ENCODE measurements at places on chromosomes 2 and 18.

- no peak for DNase-seq
Measured at GRCh38 chr2:20913491-20913890, 90.6 kb upstream of the LDAH start.

DNA sequence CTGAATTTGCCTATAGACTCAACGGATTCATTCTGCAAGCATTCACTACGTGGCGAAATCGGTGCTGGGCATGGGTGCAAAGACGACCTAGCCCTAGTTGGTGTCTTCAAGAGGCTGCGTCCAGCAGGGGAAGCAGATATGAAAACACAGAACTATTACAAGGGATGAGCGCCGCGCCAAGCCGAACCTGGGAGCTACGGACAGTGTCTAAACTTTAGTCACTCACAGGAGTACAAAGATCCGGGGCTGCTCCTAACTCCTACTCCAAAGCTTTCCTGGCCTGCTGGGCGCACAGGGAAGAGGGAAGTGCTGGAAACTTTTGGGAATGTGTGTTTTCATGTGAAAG, 732 bp upstream of the ANXA4 start:
- peak; percentile 27 for DNase-seq

GRCh38 chr18:60022671-60023276, 123.0 kb downstream of the PMAIP1 start:
- DNase-seq, result no peak

DNA sequence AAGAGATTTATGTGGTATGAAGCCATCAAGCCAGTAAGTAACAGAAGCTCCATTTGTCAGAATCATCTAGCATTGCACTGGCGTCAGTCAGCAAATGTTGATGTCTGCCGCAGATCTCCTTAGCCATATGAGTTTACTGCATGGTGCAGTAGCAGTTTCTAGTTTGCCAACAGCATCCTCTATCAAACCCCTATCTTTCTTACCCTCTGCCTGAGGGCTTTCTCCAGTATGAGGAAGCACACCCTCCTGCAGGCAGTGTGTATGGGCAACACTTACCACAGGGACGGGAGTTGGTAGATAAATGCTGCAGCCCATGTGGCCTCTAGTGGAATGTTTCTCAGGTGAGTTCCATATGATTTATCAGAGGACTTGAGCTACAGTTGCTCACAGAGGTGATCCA, 63.7 kb downstream of the EFEMP1 start:
- no peak for DNase-seq

DNA sequence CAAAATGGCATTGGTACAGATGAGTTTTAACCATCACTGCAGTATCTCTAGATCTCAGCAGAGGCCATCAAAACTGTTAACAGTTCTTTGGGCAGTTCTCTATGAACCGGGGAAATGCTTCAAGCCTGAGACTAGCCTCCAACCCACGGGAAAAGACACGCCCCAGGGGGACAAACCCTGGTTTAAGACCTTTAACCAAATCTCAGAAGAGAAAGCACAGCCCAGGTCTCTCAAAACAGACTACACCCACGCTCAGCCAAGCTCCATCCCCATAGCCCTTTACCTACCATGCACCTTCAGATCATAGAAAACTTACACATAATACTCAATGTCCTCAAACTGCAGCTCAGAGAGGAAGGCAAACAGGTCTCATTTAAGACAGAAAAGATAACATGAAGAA, 78.3 kb downstream of the TMEM163 start:
- no peak for DNase-seq

DNA sequence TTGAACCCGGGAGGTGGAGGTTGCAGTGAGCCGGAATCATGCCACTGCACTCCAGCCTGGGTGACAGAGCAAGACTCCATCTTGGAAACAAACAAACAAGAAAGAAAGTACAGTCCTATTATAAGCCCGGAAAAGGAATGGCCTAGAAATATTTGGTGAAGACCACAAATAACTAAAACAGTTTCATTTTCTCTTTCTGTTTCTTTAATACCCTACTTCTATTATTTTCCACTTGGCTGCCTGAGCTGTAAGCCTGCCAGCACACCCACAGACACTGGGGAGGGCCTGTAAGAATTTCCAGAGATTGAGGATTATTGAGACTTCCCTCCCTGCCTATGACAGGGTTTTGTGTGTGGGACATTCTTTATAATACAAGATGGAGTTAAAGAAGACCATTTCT, 188.0 kb upstream of the DCC start:
- no peak for DNase-seq

DNA sequence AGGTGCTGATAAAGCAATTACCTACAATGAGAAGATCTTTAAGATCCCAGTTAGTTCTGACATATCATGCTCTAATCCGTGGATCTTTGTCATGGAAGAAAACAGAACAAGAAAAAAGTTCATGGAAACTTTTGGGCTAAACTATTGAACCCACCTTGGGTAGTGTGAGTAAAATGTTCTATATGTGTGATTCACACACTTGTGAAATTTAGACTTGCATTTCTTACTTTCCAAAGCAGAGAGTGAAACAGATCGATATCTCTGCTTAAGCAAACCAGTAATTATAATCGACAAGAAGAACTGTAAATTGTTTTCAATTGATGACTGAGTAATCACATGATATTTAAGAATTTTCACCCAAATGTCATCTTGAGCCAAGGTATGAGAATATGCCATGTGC, 214.2 kb downstream of the HRH4 start:
- DNase-seq, result no peak

DNA sequence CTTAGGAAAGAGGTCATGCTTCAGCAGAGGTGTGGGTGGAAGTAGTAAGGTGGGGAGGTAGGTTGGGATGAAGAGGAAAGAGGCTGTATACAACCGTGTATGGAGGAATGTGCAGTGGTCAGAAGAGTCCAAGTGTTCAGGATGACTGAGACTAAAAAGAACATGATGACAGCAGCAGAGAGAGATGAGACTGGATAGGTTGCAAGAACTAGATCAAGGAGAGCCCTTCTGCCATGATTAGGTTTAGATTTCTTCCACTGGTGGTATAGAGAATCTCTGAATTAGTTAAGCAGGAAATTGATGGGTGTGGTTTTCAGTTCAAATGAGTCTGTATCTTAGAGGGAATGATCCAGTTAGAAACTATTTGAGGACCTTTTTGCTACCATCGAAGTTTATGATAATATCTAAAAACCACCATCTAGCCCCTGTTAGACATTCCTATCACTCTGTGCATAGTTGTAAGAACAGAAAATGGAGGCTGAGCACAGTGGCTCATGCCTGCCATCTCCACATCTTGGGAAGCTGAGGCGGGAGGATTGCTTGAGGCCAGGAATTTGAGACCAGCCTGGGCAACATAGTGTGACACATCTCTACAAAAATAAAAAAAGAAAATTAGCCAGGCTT, 221.0 kb downstream of the LTBP1 start:
- no peak for DNase-seq

GRCh38 chr2:127847931-127848330, 10.0 kb downstream of the POLR2D start:
- DNase-seq, result no peak

DNA sequence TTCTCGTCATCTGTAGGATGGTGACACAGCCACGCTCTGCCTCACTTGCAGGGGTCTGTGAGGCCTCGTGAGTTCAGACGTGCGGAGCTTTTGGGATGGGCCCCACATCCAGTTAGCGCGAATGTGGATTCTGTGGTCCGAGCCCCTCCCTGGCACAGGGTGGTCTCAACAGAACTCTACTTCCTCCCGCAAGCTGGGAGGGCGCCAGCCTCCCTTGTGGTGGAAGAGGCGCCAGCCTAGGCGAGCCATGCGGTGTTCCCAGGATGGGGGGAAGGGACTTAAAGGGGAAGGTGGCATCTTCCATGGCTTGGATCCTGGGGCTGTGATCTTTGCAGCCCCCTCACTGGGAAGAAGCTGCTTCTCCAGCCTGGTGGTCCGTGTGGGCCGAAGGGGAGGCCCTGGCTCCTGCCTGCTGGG, 1.4 kb downstream of the SNORC start:
- no peak for DNase-seq

DNA sequence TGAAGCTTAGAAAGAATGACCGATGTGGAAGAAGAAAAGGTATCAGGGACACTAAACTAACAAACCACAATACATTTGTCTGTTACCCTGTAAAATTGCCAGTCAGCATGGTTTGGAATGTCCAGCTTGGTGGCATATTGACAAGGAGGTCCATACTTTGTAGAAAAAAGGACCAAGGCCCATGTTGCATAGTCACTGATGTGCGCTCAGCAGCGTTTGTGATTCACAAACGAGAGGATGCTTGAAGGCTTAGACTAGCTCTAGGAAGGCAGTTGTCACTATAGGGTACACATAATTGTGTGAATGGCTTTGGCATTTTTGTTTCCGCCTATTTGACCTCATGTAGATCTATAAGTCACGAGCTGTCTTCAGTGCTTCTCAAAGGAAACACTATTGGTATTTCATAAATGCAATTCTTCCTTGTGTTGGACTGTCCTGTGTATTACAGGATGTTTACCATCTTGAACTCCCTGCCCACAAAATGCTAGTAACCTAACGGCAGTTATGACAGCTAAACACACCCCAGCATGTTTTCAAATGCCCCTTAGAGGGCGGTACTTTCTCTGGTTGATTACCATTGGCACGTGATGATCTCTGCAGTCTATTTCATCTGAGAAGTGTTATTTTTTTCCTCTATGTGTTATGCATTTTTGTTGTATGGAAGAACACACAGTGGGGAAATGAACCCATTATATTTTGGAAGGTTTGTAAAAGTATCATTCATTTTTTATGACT, 304.2 kb downstream of the CYRIA start:
- DNase-seq, result no peak

GRCh38 chr2:60351802-60352201, 201.7 kb downstream of the BCL11A start:
- no peak for DNase-seq

- DNase-seq, result no peak
Measured at GRCh38 chr18:50879302-50880118, 592 bp downstream of the ME2 start.

DNA sequence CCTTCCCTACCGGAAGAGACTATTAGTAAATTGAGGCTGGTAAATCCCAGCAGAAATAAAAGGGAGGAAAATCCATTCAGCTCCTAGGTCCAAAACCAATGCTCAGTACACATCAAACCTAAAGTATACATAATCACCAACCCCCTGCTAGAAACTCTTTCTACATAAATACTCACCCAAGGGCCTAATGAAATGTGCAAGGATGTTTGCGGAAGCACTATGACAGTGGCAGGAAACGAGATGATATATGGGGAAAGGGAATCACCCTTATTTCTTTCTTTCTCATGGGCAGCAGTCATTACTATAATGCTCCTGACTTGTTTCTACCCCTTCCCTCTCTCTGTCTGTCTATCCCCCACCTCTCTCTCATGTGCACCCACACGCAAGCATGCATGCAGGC, 1.3 kb upstream of the SCTR start:
- no peak for DNase-seq

DNA sequence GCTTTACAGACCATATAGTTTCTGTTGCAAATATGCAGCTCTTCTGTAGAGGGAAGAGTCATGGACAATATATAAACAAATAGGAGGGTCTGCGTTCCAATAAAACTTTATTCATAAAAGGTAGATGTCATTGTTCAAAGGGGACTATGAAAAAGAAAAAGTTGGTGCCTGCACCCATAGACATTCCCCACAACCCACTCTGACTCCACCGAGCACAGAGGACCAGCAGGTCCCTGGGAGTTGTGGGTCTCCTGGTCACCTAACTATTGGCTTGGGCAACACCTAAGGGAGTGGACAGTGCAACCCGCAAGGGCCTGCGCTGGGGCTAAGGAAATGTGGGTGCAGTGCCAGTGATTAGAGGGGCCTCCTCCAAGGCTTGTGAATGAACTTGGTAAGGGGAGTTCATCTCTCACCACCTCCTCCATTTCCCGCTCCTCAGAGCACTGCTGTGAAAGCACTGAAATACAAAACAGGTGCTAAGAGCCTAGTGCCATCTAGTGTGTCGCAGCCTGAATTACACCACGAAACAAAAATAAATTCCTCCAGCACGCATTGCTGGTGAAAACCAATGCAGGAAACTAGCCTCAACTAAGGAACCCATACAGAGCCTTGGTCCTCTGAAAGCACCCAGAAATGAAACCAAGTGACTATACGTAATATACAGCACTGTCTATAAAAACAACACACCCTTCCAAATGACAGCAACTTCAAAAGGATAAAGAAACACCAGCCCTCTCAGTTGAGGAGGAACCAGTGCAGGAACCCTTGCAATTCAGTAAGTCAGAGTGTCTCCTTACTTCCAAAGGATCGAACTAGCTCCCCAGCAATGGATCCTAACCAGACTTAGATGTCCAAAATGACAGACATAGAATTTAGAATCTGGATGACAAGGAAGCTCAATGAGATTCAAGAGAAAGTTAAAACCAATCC, 166.6 kb downstream of the RNF144A start:
- no peak for DNase-seq

DNA sequence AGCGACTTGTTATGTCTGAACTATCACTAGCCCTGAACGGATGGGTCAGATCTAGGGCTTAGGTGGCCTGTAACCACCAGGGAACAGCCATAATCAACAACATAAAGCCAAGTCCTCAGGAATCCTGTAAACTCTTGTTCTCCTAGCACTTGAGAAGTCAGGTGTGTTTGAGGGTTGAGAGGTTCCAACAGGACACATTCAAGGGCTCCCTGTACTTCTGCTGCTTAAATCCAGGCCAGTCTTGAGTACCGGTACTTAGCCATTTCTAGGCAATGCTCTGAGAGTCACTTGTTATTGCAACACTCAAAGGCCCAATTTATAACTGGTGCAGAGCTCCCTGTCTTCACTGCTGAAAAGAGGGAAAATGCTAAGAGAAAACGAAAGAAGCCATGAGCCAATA, 21.6 kb upstream of the SLC40A1 start:
- DNase-seq, result no peak

DNA sequence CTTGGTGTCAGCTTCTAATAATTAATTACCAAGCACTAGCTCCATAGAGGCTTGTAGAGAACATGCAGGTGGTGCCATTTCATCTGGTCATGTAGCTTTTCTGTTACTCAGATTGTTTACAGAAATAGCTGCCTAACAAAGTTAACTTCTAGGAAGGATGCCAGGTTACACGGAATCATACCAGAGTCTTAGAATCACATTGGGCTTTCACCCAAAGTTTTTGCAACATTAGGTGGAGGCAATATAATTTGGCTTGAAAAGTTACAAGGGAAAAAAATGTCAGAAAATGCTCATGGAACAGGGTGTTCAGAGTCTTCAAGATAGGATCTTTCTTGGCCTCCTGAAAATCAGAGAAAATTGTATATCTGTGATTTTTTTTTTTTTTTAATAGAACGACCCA, 135.6 kb downstream of the ARHGAP15 start:
- no peak for DNase-seq

GRCh38 chr2:38268691-38269327, 108.3 kb downstream of the ATL2 start:
- DNase-seq, result no peak

DNA sequence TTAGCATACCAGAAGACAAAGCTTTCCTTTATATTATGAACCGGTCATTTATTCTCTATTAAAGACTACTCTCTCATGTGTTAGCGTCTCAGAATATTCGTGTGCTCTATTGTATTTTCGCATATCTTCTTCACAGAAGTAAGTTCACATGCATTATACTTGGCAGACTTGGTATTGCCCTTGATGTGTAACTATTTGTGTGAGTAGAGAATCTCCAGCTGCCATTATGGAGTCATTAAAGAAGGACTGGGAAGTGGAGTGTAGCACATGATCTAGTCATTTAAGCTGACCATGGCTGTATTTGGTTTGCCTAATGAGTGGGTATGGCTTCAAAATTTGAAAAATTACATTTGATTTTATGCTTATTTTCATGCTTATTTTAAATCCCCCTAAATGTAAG, 92.9 kb downstream of the TTC27 start:
- no peak for DNase-seq

GRCh38 chr2:7994397-7994951, 687.4 kb upstream of the ID2 start:
- DNase-seq, result no peak

GRCh38 chr2:105418522-105418921, 19.7 kb upstream of the FHL2 start:
- DNase-seq, result no peak
